Activated naive CD8-positive, alpha-beta T cell treated with anti-CD3 and anti-CD28 coated beads, Interleukin-2, amount 10 ng/mL, durations not matched to agents 7 days and 5 days (primary cell): ENCODE measurements at places on chromosomes 11 and 22.

DNA sequence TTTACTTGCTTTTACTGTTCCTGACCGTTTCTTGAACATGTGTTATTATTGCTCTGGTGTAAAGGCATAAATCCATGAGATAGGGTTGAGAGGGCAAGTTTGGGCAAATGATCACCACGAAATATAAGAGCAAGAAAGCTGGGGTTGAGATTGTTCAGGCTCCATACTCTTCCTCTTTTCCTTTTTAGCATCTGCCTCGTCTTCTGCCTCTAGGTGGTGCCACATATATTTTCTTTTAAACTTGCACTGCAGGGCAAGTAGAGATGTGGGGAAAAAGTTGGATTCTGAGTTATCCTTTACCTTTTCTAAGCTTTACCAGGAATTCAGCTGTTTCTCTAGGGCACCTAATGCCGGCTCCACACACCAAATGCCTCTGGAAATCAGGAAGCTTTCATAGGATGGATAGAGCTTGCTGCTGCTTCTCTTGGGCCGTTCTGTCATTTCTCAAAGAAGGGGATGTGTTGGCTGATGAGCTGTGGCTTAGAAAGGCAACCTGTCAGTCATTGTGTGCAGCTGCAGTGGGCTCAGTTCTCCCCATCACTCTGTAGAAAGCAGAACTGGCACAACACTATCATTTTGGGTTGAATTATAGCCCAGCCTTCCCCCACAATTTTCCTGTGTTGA is 98.2 kb downstream of the LDLRAD3 start:
- DNase-seq, result no peak

GRCh38 chr11:28144808-28145207 is 36.6 kb downstream of the METTL15 start:
- no peak for DNase-seq

GRCh38 chr22:39448205-39449054 is 8.4 kb upstream of the MGAT3 start:
- DNase-seq, result no peak

GRCh38 chr11:101817581-101817980 is 97.2 kb upstream of the CEP126 start:
- no peak for DNase-seq

DNA sequence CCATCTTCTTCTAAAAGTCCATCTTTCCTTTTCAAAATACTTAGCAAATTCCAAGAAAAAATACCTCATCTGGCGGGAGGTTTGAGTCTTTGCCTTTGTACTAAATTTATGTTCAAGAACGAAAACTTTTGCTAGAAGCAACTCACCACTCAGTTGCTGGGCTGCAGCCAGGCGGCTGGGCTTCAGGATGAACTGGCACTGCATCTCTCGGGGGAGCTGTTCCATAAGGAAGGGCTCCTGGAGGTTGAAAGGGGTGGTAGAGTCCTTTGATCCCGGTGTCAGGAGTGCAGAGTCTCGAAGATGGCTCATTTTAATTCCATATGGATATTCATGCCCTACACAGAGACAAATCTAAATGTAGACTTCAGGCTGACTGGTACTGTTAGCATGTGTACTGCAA is 105.8 kb downstream of the ARHGAP20 start:
- no peak for DNase-seq

DNA sequence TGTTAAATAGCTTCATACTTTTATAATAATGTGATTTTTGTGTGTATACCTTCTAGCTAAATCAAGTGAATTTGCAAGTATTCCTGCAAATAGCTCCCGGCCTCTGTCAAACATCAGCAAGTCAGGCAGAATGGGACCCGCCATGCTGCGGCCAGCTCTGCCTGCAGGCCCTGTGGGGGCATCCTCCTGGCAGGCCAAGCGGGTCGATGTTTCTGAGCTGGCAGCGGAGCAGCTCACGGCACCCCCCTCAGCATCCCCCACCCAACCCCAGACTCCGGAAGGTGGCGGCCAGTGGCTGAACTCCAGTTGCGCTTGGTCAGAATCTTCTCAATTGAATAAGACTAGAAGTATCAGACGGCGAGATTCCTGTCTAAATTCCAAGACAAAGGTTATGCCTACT is 19.3 kb downstream of the GTSE1 start:
- no peak for DNase-seq

DNA sequence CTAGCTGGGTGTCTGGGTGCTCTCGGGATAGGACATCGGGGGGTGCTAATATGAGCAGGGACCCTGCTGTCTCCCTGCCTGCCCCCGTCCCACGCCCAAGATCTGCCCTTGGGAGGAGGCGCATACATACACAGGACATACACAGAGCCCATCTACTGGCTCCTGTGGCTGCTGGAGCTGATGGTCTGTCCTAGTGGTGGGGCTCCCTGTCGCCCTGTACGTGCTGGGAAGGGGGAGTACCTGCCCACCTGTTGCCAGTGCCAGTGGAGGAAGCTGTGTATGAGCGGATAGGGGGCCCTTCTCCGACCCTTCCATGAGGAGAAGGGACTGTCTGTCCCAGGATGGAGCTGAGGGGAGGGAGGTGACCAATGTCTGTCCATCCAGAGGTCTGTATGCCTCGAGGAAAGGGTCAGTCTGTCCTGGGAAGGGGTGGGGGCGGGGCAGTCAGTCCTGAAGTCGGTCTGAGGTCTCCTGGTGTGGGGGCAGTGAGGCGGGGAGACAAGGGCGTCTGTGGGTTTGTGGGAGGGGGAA is 952 bp downstream of the TBC1D10A start:
- DNase-seq, result no peak

DNA sequence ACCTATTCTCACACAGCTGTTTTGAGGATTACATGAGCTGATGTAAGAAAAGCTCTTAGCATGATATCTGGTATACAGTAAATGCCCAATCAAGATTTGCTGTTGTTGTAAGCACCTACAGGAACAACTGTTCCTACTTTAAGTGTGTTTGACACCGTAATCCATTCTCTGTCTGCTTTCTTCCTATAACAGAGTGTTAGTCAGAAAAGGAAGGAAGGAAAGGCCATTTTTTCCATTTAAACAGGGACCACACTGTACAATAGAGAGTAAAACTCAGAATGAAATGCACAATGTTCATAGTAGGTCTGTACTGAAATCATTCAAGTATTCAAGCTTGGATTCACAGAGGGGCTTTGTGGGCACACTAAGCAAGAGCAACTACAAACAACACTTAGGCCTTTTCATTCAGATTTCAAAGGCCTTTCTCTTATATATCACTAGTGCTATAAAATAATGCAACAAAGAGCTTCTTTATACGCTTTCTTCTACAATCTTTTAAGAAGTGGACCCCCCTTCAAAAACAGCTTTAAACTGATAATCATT is 21.5 kb downstream of the MTCH2 start:
- DNase-seq, result no peak

DNA sequence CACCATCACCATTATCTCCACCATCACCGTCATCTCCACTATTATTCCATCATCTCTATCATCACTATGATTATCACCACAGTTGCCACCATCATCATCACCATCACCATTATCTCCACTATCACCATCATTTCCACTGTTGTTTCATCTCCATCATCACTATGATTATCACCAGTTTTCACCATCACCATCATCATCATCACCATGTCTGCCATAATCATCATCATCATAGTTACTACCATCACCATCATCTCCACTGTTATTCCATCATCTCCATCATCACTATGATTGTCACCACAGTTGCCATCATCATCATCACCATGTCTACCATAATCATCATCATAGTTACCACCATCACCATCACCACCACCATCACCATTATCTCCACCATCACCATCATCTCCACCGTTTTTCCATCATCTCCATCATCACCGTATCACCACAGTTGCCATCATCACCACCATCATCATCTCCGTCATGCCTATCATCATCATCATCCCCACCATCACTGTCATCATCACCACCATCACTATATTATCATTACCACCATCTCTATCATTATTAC is 264.9 kb downstream of the BRD1 start:
- no peak for DNase-seq

DNA sequence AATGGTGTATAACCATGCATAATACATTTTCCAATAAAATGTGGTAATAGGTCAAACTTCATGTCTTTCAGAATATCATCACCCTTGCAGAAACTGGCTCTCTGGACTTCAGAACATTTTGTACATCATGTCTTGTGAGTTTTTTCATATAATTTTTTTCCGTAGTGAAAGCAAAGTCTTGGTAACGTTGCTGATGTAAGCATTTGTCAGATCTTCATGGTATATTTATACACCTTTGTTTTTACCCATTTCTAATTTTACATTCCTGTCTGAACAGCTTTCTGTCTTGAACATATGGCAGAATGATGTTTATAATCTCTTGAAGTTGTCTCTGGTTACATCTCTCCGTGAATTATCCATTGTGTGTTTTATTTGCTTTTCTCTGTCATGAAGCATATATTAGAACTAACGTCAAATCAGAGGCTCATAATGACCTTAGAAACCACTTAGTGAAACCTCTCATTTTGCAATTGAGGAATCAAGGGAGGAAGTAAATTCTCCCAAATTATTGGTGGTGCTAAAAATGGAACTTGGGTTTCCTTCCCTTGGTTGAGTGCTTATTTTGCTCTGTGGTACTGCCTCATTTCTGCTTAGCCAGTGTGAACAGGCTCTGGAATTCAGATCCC is 37.4 kb downstream of the CSRP3 start:
- no peak for DNase-seq

- DNase-seq, result no peak
These were observed 12.9 kb downstream of the KIAA0930 start for GRCh38 chr22:45227645-45228400.

- DNase-seq, result no peak
These were observed 32.1 kb downstream of the UQCR10 start for GRCh38 chr22:29799217-29799680.

GRCh38 chr11:71341173-71341572 is 88.8 kb upstream of the SHANK2 start:
- no peak for DNase-seq

- DNase-seq, result no peak
These were observed 4.1 kb downstream of the BRMS1 start for GRCh38 chr11:66340596-66341501.

GRCh38 chr11:116702772-116703385 is 69.9 kb downstream of the BUD13 start:
- DNase-seq, result no peak

GRCh38 chr11:93481696-93482095 is 61.5 kb downstream of the SMCO4 start:
- DNase-seq, result no peak

- DNase-seq, result no peak
These were observed 2.2 kb upstream of the BCO2 start for GRCh38 chr11:112173152-112173551.

- no peak for DNase-seq
These were observed 29.3 kb downstream of the EIF3F start for GRCh38 chr11:8016440-8016839.

- no peak for DNase-seq
These were observed 4.6 kb downstream of the ART5 start for GRCh38 chr11:3637201-3637600.

DNA sequence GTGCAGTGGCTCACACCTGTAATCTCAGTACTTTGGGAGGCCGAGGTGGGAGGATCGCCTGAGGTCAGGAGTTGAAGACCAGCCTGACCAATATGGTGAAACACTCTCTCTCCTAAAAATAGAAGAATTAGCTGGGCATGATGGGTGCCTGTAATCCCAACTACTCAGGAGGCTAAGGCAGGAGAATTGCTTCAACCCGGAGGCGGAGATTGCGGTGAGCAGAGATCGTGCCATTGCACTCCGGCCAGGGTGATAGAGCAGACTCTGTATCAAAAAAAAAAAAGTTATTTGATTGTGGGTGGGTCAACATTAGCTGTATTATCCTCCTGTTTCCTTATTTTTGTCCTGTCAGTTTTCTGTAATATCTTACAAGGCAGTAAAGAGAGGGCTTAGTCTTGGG is 11.9 kb upstream of the RFPL1 start:
- no peak for DNase-seq

GRCh38 chr11:86346513-86346912 is 28.2 kb upstream of the CCDC81 start:
- DNase-seq, result no peak

DNA sequence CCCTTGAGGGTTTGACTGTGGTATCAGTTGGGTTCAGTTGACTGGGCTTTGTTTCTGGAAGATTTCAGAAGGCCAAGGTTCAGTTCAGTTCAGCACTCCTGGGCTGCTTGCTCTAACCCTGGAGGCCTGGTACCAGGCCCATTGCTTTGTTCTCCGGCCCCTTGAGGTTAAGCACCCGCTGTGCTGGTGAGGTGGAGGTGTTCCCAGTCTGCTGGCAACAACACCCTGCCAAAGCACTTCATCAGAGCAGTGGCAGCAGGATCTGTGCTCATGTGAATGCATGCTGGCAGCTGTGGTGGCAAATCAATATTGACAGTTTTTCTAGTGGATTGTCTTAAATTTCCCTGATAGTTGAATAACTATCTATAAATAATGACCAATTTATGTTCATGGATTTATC is 3.8 kb upstream of the SCGB1D1 start:
- DNase-seq, result no peak

GRCh38 chr11:86535773-86536172 is 136.6 kb downstream of the ME3 start:
- DNase-seq, result no peak

DNA sequence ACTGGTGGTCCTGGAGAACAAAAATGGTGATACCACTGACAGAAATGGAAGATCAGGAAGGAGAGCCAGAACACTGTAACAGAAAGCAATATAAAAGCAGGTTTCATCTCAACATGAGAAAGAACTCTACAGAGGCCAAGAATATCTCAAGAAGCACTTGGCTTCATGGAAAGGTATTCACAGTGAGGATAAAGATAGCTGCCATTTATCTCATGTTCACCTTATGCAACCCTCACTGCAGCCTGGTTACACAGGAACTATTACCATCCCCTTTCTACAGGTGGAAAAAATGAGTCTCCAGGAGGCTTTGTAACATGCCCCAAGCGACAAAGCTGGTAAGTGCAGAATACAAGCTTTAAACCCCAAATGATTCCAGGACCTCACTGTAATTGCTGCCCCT is 606.1 kb upstream of the CADM1 start:
- no peak for DNase-seq

DNA sequence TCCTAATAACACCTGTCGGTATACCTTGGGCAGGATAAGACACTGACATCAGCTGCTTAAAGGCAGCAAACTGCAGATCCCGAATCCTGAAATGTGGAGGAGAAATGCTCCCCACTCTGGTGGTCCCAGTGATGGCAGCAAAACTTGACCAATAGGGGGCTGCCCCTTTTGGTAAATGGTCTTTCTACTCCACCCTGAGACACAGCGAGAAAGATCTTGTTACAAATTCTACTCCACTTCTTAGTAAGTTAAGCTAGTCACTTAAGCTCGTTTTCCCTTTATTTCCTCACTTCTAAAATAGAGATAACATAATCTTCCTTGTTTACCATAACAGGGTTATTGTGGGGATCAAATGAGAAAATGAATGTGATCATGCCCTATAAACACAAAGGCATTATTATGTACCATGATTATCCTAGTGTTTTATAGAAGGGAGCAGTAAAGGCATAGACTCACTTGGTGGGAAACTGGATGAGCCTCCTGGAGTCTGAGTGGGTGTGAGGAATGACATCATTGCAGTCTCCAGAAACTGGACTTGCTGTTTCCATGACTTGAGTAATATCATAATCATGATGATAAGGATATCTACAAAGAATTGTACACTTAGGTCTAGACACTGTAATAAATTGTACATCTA is 50.9 kb downstream of the ENDOD1 start:
- no peak for DNase-seq

GRCh38 chr22:49753276-49753890 is 74.3 kb downstream of the BRD1 start:
- DNase-seq, result no peak

- DNase-seq, result no peak
These were observed 1.3 kb downstream of the RAB38 start for GRCh38 chr11:88173956-88174355.
